ENCODE measurements at places on chromosomes 12 and 14.

GRCh38 chr12:88703790-88704189 is 123.5 kb upstream of the KITLG start:
- DNase-seq = no peak

DNA sequence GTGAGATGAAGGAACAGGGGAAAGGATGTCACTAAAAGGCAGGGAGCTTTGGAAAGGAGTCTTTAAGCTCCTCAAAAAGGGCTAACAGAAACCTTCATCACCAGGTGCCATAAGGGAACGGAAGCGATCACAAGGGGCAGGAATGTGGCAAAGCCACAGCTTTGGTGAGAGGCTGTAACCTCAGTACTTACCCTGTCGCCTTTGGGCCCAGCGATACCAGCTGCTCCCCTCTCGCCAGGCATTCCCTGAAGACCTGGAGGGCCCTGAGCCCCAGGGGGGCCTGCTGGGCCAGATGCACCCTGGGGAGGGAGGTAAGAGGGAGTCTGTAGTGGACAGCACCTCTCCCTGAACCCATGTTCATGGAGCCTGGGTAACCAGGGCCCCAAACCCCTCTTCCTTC is 18.9 kb downstream of the TMEM106C start:
- no peak for DNase-seq

- DNase-seq = no peak
Observed at GRCh38 chr12:41277100-41277945, 89.2 kb downstream of the PDZRN4 start.

GRCh38 chr12:51622564-51622963 is 31.5 kb downstream of the SCN8A start:
- DNase-seq = no peak

- no peak for DNase-seq
Observed at GRCh38 chr12:92581604-92582003, 121.2 kb upstream of the PLEKHG7 start.

GRCh38 chr12:33706927-33707326 is 267.3 kb upstream of the SYT10 start:
- DNase-seq = no peak

DNA sequence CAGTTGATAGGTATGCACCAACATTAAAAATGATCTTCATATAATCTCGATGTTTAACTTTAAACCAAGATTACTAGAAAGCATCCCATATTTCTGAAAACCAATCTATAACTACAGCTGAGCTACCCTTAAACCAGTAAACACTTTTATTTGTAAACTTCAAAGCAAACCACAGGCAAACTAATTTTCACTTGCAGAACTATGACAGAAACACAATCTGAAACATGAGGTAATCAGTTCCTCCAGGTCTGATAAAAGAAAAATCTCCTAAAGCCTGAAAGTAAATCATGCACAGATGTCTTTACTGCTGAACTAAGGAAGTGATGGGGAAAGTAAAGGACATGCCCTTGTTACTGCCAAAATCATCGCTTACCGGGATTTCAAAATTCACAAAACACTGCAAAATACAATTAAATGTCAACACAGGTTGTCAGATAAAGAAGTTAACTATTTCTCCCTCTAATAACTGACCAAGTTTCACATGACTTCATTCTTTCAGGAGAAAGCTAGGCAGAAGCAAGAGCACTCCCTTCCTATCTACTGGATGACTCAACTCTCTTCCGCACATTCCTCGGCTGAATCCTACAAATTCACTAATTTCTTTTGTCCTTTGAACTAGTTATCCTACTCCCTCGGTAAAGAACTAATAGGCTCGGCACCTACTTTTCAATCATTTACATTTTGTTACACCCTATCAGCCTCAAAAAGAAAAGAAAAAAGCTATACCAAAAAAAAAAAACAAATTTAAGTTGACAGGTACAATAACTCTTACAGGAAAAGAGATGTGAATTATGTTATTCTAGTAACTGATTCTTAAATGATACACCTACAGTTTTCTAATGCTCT is 1.4 kb downstream of the EEA1 start:
- DNase-seq = no peak

DNA sequence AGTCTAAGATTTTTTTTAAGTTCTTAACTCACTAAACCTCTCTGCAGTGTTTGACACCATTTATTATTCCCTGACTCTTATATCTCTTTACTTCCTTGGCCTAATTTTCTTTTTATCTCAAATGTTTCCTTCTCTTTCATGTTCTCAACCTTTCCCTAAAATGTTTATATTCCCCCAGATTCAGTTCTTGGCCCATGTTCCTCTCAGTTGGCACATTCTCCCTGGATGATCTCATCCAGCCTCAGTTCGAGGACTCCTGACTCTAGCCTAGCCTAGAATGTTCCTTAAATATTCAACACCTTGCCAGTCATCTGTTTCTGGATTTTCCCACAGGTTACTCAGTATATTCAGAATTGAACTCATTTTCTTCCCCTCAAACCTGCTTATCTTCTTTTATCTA is 81.3 kb downstream of the SCN8A start:
- no peak for DNase-seq

DNA sequence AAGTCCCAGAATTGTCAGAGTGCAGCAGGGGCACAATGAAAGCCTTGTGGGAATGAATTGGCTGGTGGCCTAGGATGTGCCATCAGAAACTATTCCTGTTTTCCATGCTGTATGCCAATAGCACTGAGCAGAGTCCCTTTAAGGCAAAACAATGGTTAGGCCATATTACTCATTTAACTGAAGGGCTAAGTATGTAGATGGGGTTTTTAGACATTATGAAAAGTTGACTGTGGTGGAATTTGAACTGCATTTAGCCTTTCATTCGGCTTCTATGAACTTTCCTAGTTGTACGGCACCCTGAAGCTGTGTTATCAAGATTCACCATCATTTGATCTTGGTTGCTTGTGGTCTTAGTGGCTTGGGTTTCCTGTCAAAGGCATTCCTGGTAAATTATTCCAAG is 24.8 kb downstream of the IL26 start:
- DNase-seq = no peak

DNA sequence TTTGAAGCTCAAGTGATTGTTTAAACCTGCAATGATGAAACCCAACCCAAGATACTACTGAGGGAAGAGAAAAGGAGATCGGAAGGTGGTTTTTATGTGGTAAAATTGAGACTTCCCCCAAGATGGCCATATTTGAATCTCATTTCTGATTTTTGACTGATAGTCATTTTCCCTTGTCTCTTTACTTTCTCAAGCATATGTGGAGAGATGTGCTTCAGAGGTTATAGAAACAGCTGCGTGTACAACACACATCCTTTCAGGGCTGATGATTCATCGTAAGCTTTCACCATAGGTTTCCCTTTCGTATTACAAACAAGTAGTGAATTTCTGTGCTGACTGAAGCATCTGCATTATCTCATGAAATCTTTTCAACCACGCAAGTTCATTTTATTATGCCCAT is 276.2 kb downstream of the EMP1 start:
- DNase-seq = no peak

- no peak for DNase-seq
Observed at GRCh38 chr14:99535448-99535847, 54.2 kb downstream of the CCNK start.

- DNase-seq = no peak
Observed at GRCh38 chr12:119695034-119695433, 27.1 kb downstream of the PRKAB1 start.

Data from stimulated activated CD4-positive, alpha-beta T cell treated with anti-CD3 and anti-CD28 coated beads, Interleukin-12 subunit alpha, Interleukin-12 subunit beta, amount 100 ng/mL, for 24 hours (primary cell).